ENCODE measurements at places on chromosomes 11 and 22. TPM values are rescaled to one million over a fixed set of nuclear protein-coding genes. Genes with fewer than 3 reads are reported as not detected.

The SCGB1C1 gene
- not detected for total RNA-seq

The EPS8L2 gene
- total RNA-seq: 114 TPM

The ANO1 gene
- total RNA-seq: 3.6 TPM

The GLB1L3 gene
- total RNA-seq: not detected

The SHANK3 gene
- total RNA-seq: 3.9 TPM

The TBX10 gene
- not detected for total RNA-seq
